ENCODE measurements at places on chromosomes 16 and 17.

DNA sequence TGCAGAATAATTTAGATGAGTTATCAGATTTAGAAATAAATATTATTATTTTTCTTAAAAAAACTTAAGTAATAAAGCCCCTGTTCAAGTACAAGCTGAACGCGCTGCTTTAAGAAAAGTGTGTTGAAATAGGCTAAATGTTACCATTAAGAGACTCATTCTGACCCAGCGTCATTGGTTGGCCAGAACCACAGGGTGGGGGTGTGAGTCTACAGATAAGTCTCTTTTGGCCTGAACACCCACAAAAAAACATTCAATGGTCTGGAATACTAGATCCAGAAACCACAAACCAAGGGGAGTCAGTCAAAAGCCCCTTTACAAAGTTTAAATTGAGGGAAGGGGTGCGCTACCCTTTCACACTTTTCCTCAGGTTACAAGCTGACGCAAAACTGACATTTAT is 776.1 kb downstream of the KCNJ2 start:
- no peak for DNase-seq

DNA sequence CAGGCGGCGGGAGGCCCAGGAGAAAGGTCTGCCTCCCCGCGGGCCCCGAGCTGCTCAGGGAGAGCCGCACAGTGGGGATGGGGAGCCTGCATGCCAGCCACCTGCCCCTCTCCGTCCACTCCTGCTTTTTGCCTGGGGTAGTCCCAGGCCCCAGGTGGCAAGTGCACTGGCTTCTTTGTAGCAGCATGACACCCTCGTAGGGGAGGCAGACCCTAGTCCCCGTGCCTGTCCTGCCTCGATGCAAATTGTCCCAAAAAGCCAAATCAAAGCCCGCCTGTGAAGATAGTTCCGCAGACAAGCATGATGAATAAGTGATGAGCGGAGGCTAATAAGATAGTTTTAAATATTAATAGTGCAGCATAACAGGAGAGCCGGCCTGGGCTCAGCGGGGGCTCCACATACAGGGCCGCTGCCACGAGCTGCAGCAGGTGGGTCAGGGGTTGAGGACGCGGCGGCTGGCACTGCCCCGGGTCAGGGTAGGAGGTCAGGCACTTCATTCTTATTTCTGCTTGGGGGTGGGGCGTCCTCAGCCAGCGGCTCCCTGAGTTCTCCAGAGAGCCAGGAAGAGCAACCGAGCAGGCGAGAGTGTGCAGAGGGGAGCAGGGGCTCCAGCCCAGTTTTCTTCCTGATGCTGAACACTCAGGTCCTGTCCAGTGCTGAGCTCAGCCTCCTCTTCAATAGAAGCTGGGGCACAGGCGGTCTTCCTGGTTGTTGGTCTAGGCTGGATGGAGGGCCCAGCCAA is 26.8 kb downstream of the GINS2 start:
- no peak for DNase-seq

- DNase-seq, result no peak
Measured at GRCh38 chr16:84514874-84515835, 10.7 kb upstream of the MEAK7 start.

DNA sequence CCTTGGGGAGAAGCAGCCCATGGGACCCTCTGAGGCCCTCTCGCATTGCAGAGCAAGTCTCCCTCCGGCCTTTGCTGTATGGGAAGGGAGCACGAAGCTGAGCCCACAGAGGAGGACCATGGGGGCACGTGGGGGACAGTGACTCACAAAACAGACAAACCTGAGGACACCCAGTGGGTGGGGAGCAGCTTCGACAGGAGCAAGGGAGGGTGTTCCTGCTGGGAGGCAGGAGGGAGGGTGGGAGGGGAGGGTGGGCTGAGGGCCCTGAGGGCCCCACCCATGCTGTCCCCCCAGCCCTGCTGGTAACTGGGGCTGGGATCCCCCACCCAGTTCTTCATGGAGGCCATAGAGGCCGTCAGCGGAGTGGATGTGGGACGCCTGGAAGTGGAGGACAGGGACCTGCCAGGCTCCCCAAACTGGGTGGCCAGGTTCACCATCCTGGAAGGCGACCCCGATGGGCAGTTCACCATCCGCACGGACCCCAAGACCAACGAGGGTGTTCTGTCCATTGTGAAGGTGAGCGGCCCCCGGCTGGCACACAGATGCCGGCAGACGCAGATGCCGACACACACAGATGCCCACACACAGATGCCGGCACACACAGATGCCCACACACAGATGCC is 12.5 kb downstream of the SLC22A31 start:
- DNase-seq, result no peak

DNA sequence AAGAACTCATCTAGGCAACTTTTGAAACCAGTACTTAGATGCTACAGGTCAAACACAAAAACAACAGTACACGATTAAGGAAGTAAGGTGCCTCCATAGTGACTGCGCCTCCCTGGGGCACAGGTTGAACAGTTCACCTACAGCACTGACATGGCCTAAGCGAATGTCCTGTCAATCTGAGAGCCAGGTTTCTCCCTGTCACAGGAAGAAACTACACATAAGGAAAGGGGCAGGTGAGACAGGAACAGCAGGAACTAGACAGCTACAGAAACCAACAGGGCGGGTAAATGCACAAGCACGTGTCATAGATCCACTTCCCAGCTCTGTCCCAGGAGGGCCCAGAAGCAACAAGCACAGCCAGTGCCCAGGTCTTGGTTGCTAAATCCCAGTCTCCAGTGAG is 8.0 kb upstream of the ARHGDIA start:
- no peak for DNase-seq

GRCh38 chr17:28986714-28987655 is 18.8 kb downstream of the SEZ6 start:
- DNase-seq, result no peak

- no peak for DNase-seq
Measured at GRCh38 chr17:55384643-55385232, 36.9 kb downstream of the MMD start.

DNA sequence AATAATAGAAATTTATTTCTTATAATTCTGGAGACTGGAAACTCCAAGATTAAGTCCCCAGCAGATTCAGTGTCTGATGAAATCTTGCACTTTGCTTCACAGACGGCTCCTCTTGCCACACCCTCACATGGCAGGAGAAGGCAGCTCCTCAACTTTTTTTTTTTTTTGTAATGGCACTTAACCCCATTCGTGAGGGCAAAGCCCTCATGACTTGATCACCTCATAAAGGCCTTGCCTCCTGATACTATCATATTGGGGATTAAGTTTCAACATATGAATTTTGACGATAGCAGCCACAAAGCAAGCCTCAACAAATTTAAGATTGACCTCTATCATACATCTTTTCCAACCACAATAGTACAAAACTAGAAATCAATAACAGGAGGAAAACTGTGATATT is 42.3 kb upstream of the CDYL2 start:
- DNase-seq, result no peak

GRCh38 chr17:76382803-76383545 is 1.4 kb upstream of the SPHK1 start:
- peak; percentile 81 for DNase-seq

GRCh38 chr17:40329839-40330794 is 21.1 kb downstream of the RARA start:
- DNase-seq, result peak; percentile 70

- no peak for DNase-seq
Measured at GRCh38 chr17:13759518-13760335, 158.0 kb upstream of the HS3ST3A1 start.

- DNase-seq, result no peak
Measured at GRCh38 chr17:70525961-70526360, 356.6 kb downstream of the KCNJ2 start.

DNA sequence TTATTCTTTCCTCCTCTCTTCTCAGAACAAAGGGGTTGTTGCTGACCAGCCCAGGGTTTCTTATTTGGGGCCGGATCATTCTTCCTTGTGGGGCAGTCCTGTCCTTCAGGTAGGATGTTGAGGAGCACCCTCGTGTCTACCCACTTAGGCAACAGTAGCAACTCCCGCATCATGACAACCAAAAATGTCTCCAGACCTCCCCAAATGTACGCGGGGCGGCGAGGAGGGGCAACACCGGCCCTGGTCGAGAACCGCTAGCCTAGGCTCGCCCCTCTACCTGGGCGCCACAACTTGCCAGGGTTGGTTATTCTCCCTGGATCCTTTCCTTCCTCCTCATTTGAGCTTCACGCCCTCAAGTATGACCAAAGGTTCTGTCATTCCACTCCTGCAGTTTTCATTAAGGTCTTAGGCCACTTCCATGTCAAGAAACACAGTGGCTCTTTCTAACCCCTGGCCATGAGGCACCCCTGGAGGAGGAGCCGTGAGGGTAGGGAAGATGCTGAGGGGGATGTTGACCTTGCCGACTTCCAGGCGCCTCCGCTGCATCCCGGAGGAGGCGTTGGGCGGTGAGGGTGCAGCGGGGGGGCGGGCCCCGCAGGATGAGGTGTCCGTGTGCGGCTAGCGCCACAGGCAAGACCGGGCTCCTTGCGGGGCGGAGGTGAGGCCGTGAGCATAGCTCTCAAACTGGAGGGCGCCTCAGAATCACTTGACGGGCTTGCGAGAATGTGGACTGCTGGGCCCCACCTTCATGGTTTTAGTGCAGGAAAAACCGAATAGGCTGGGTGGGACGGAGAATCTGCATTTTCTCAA is 712 bp upstream of the SPECC1 start:
- peak; percentile 68 for DNase-seq

- DNase-seq, result peak; percentile 56
Measured at GRCh38 chr17:77373299-77374169, 232.8 kb downstream of the SEC14L1 start.

DNA sequence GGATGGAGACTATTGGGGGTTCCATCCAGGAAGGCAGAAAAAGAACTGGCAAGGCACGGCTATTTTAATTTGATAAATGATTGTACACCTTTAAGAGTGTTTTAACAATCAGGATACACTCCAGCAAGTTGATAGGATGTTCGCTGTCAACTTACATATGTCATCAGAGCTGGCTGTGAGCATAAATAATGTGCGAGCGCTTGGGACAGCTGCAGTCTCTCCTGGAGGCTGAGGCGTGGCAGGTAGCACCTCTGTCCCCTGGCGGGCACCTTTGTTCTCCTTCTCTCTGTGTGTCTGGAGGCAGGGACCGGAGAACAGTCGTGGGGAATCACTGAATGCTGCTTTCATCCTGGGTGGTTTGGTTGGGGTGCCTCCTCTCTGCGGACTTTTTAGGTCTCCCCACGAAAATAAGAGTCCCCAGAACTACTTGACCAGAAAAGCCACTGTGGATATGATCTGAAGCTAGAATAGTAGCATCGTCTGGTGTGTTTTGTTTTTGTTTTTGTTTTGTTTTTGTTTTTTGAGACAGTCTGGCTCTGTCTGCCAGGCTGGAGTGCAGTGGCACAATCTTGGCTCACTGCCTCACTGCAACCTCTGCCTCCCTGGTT is 9.4 kb downstream of the BAHCC1 start:
- no peak for DNase-seq

GRCh38 chr16:78303946-78304345 is 204.5 kb downstream of the WWOX start:
- no peak for DNase-seq

DNA sequence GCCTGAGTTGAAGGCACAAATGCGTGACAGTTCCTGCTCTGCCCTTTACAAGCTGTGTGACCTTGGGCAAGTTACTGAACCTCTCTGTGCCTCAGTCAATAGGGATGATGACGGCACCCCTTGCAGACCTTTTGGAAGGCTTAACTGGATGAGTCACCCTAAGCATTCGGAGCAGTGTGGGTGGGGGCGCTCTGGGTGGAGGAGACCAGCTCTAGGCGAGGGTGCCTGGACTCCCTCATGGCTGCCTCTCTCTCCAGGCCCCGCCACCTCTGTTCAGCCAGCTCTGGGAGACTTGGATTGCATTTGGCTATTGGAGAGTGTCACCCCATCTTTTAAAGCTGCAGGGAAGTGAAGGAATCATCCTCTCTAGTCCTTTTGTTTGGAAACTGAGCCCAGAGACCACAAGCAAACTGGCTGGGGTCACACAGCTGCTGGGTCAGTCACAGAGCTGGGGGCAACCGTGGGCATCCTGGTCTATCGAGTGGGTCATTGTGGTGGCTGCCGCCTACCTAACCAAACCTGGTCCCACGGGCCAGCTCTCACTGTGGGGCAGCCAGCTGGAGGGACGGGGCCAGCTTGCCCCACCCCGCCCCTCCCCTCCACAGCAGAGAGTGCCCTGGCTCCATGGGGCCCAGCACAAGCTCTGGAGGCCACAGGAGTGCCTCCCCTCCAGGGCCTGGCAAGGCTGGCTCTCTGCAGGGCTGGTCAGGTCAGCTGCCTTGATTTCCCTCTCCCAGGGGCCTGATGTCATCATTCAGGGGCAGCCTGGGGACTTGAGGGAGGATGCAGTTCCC is 20.2 kb upstream of the GSE1 start:
- no peak for DNase-seq

GRCh38 chr16:29915590-29916247 is 10.3 kb downstream of the KCTD13 start:
- DNase-seq, result no peak

GRCh38 chr17:64289741-64290141 is 26.7 kb upstream of the TEX2 start:
- no peak for DNase-seq

GRCh38 chr17:44149750-44150329 is 8.1 kb downstream of the HROB start:
- no peak for DNase-seq

DNA sequence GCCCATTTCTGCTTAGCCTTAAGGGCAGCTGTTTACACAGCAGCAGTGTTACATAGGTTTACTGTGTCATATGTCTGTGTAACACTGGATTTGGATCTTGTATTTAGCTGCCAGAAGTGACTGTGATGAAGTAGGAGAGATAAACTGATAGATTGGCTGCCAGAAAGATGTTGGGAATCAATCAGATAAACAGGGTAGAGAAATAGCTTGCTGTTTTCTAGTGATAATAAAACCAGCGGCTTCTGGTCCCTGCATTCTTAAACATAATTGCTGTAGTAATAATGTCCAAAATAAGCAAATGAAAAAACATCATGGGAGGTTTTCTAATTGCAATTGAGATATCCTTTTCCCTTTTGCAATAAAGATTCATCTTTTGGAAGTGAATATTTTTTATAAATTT is 68.7 kb downstream of the AATF start:
- DNase-seq, result no peak

- DNase-seq, result no peak
Measured at GRCh38 chr17:69030169-69030568, 30.6 kb downstream of the ABCA9 start.

GRCh38 chr17:9177212-9177611 is 155.9 kb downstream of the NTN1 start:
- peak; percentile 82 for DNase-seq

DNA sequence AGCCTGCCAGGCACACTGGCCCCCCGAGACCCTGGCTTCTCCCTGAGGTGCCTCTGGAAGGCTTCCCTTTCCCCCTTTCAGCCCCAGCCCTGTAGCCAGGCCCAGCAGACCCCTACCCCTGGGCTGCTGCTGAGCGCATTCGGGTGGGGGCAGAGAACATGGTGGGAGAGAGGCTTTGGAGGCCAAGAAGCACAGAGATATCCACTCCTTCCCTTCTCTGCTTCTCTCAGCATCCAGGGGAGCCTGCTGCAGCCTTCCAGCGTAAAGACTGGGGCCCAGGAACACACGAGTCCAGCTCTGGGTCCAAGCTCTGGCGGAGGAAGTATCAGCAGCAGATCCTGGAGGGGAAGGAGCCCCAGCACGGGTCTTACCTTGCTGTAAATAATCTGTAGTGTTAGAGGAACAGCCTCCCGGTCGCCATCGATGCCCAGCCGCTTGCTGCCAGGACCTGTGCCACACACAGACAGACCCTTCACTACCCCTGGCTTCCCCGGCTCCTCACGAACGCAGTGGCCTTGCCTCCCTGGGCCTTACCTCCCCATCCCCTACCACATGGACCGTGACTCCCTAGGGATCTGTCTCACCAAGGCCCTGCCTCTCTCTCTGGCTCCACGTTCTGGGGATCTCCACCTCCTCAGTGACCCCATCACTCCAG is 17.0 kb upstream of the PIK3R6 start:
- DNase-seq, result no peak

GRCh38 chr17:35695613-35696012 is 35.8 kb upstream of the RASL10B start:
- DNase-seq, result no peak

Data from right cardiac atrium (tissue), 5 donors.